C1 segment of cervical spinal cord (tissue), 14 donors: ENCODE measurements at places on chromosomes 4 and X.

GRCh38 chr4:101200561-101200960 lies 146.8 kb downstream of the PPP3CA start:
- no peak for DNase-seq

- DNase-seq, result no peak
These were observed 6.0 kb downstream of the PDZD4 start for GRCh38 chrX:153824348-153824747.

DNA sequence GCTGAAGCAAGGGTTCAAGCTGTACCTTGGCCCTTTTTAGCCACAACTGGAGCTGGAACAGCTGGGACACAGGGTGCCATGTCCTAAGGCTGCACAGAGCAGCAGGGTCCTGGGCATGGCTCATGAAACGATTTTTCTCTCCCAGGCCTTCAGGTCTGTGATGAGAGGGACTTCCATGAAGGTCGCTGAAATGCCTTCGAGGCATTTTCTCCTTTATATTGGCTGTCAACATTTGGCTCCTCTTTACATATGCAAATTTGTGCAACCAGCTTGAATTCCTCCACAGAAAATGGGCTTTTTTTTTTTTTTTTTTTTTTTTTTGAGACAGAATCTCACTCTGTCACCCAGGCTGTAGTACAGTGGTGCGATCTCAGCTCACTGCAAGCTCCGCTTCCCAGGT lies 430.8 kb downstream of the PCDH11X start:
- no peak for DNase-seq

- no peak for DNase-seq
These were observed 77.2 kb downstream of the DDIT4L start for GRCh38 chr4:100113096-100113495.

GRCh38 chr4:79198951-79199587 lies 126.8 kb downstream of the NAA11 start:
- DNase-seq, result no peak

DNA sequence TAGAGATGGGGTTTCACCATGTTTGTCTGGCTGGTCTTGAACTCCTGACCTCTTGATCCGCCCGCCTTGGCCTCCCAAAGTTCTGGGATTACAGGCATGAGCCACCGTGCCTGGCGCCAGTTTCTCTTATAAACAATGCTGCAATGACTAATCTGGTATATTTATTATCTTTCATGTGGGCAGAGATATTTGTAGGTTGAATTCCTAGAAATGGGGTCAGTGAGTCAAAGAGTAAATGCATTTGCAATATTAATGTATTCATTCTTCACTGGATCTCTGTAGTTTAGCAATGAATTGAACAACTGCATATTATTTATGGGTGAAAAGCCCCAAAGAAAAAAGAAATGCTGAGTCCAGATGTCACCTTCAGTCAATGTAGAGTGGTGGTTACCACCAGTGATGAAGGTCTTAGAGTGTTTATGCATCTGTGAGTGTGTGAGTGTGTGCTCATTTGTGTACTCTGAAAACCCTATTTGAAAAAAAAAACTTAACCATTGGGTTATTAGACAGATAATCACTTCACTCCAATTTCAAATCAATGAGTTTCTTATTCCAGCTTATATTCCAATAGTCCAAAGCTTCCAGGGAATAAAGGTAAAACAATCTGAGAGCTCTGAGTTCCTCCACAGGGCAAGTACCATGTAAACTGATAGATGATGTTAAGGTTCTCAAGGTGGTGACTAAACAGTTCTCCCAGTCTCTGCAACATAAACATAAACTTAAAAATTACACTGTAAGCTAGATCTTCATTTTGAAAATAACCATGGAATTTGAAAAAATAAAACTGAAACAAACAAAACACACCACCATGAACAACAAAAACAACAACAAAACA lies 22.6 kb upstream of the CD38 start:
- DNase-seq, result no peak
